Activated CD8-positive, alpha-beta memory T cell treated with anti-CD3 and anti-CD28 coated beads for 36 hours (primary cell): ENCODE measurements at places on chromosomes 1 and 21. TPM values are rescaled to one million over a fixed set of nuclear protein-coding genes. Genes with fewer than 3 reads are reported as not detected.

Gene VAV3
- total RNA-seq, result 5.2 TPM

Gene HEYL
- 0.08 TPM for total RNA-seq

Gene CDA
- total RNA-seq, result not detected

Gene CLEC20A
- not detected for total RNA-seq

Gene SPATA21
- total RNA-seq, result not detected

Gene AMY1A
- total RNA-seq, result not detected

Gene PLA2G2A
- not detected for total RNA-seq

Gene MEF2D
- total RNA-seq, result 30.8 TPM

Gene SNX27
- total RNA-seq, result 33.8 TPM

Gene GIPC2
- total RNA-seq, result 0.13 TPM

Gene SHISAL2A
- total RNA-seq, result 13.1 TPM

Gene GREM2
- not detected for total RNA-seq

Gene ZYG11A
- total RNA-seq, result 0.15 TPM

Gene KPRP
- not detected for total RNA-seq

Gene C1orf185
- total RNA-seq, result not detected

Gene KIAA0040
- 31.8 TPM for total RNA-seq

Gene TNFSF4
- 22.3 TPM for total RNA-seq

Gene BOLA1
- total RNA-seq, result 28.1 TPM

Gene RTCA
- total RNA-seq, result 62.5 TPM

Gene DYNLT5
- total RNA-seq, result not detected

Gene TLR5
- 0.23 TPM for total RNA-seq

Gene PDZK1IP1
- total RNA-seq, result not detected

Gene NR1I3
- total RNA-seq, result not detected

Gene DNAJC28
- 0.36 TPM for total RNA-seq

Gene LCE6A
- total RNA-seq, result not detected

Gene LCK
- 279 TPM for total RNA-seq

Gene KRTAP10-8
- total RNA-seq, result not detected

Gene GPR153
- 0.67 TPM for total RNA-seq

Gene FCER1G
- 1.1 TPM for total RNA-seq
